A549 (cell line): ENCODE measurements at places on chromosomes 7 and 10.

DNA sequence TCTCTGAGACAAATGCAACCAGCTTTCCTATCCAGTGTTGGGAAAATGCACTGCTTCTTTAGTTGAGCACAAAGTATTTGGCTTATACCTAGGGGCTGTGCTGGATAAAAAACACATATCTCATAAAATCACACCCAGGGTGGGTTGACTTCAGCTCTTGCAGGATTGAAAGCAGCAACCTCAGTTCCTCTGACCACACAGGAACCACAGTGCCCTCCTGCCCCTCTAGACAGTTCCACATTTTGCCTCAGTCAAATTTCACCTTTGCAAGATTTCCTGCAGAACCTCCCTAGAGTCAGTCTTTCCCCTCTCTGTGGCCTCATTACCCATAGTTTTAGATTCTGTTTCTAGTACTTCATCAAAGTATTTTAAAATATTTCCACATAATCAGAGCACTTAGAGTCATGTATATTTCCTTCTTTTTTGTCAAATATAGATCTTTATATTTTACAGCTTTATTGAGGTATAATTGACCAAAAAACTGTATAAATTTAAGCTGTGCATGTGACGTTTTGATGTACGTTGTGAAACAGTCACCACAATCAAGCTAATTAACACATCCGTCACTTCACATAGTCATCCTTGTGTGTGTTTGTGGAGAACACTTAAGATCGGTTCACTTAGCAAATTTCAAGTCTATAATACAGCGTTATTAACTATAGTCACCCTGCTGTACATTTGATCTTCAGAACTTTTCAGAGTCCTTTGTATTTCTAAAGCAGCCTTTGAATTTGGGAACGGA is 37.0 kb upstream of the EGR2 start:
- DNase-seq: no peak

- no peak for DNase-seq
Measured at GRCh38 chr10:75742355-75742754, 310.9 kb downstream of the LRMDA start.

DNA sequence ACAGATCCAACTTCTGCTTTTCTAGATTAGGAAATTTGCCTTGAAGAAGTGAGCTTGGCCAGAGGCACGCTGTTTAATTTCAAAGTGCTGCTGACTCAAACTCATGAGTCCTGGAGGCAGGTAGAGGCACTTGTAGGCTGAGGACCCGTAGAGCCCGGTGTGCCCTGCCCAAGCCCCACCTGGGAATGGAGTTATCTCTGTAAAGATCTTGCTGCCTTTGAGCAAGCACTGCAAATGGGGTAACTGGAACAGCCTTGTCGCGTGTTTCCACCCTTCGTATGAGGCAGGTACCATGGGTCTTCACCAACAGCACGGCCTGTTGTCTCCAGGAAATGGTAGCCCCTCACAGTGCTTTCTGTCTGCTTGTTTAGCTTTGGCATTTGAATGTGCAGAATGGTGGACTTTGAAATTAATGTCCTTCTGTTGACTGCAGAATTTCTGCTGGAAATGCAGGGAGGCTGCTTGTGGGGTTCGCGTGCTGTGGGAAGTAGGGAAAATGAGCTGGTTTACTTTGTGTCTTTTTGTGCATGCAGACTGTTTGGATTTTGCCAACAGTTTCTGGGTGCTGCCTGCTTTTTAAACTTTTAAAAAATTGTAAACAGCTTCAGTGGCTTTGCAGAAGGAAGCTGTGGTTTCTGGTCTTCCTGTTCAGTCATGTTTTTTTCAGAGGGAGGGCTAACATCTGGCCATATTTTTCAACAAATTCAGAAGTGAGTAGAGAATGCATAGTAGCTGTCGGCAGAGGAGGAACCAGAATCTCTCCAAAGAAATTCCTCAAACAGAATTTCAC is 27.2 kb downstream of the CCM2 start:
- DNase-seq: no peak

- peak; percentile 44 for DNase-seq
Measured at GRCh38 chr7:44307301-44307900, 18.0 kb downstream of the CAMK2B start.

GRCh38 chr7:140568021-140568813 is 72.4 kb downstream of the DENND2A start:
- no peak for DNase-seq

DNA sequence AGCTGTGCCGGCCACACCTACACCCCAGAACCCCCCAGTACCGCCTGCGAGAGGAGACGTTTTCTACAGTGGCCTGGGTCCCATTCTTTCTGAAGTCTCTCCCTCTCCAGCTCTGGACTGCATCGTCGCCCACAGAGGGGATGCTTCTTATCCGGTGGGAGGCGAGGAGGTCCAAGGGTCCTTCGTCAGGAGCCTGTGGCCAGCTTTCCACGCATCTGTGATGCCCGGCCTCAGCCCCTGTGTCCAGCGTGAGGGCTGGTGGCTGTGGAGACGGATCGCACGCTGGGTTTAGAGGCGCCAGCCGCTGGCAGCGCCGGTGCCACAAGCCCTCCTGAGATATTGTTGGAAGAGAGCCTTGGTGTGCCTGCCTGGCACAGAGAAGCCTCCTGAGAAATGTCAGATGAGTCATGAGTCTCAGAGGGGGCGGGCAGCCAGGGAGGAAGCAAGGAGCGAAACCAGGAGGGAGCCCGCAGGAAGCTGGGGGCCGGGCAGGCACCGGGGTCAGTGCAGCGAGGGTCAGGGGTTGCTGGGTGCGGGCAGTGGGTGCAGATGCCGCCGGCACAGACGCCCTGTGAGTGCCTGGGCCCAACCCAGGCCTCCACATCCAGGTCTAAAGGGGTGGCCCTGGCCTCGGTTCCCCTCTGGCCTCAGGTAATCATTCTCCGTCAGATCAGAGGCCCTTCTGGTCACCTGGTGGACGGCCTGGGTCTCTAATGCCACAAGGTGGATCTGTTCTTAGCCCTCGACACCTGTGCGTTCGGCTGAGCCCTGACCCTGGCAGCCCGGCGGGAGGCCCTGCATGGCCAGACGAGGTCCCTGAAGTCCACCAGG is 86.0 kb upstream of the DIP2C start:
- DNase-seq: no peak

- DNase-seq: no peak
Measured at GRCh38 chr10:30219971-30220751, 128.9 kb downstream of the MTPAP start.

- no peak for DNase-seq
Measured at GRCh38 chr7:2175091-2175490, 57.7 kb downstream of the MAD1L1 start.

GRCh38 chr10:3902054-3902808 is 117.2 kb upstream of the KLF6 start:
- no peak for DNase-seq

- no peak for DNase-seq
Measured at GRCh38 chr7:18505870-18506460, 10.4 kb downstream of the HDAC9 start.

GRCh38 chr7:40805361-40805760 is 670.6 kb downstream of the SUGCT start:
- no peak for DNase-seq

GRCh38 chr7:16431646-16432424 is 10.5 kb upstream of the CRPPA start:
- DNase-seq: peak; percentile 65

DNA sequence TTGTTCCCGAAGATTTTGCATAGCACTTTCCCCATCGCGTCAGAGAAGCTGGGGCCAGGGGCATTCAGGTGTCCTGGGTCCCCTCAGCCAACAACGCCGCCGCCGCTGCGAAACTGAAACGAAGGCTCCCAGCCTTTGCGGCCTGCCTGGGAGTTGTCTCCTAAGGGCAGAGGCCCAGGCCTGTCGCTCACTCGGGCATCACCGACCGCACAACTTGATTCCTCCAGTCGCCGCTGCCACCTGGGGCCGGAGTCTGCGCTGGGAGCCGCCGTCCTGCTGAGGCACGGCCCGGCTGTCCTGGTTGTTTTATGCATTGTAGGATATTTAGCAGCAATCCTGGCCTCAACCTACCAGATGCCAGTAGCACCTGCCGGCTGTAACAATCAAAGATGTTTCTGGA is 22.0 kb downstream of the ZSCAN25 start:
- no peak for DNase-seq

- DNase-seq: peak; percentile 40
Measured at GRCh38 chr7:108650467-108650866, 80.8 kb downstream of the DNAJB9 start.

- DNase-seq: no peak
Measured at GRCh38 chr10:27723436-27723835, 22.2 kb downstream of the MKX start.
